ENCODE measurements at places on chromosomes 6 and 20. TPM values are rescaled to one million over a fixed set of nuclear protein-coding genes. Genes with fewer than 3 reads are reported as not detected.

Gene IRF4
- polyA plus RNA-seq, result 5.7 TPM

Gene FOXA2
- polyA plus RNA-seq, result not detected

DNA sequence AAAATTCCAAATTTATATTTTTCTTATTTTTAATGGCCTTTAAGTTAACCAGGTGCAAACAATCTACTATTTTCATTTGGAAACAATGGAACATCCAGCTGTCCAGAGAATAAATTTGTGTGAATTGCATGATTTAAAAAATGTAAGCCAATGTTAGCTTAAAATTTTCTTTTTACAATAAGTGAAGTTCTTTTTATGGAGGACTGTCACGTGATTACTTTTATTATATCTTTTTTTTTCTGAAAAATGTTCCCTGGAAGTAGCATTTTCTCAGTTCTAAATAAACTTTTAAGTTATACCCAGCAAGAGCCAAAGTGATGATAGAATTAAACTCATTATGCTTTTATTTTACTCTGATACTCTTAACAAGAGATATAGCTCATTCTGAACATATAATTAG lies 267.7 kb upstream of the SLC35B3 start:
- DNase-seq, result no peak

GRCh38 chr20:24662322-24662721 lies 192.9 kb downstream of the SYNDIG1 start:
- no peak for DNase-seq

DNA sequence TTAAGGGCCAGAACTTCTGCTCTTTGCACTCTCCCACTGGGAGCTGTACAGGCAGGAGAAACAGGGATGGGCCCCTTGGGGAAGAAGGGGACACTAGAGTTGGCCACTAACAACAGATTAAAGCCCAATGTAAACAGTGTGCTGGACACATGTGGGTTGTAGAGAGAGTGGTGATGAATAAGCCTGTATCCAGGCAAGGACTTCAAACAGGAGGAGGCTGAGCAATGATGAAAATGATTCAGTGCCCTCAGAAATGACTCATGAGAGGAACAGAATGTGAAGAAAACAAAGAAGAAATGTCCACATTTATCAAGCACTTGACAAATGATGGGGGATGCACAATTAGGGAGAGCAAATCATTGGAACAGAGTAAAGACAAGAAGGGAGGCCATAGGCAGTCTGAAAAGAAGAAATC lies 242.3 kb downstream of the TBX18 start:
- DNase-seq, result no peak

Gene LY6G6C
- not detected for polyA plus RNA-seq

- DNase-seq, result no peak
Observed at GRCh38 chr20:35547329-35547728, 5.5 kb downstream of the ERGIC3 start.

- peak; percentile 17 for DNase-seq
Observed at GRCh38 chr20:47220161-47220582, 136.3 kb downstream of the ZMYND8 start.

GRCh38 chr6:25889877-25890853 lies 16.1 kb upstream of the SLC17A3 start:
- peak; percentile 40 for DNase-seq

- DNase-seq, result no peak
Observed at GRCh38 chr6:29826271-29826670, 1.4 kb upstream of the HLA-G start.

DNA sequence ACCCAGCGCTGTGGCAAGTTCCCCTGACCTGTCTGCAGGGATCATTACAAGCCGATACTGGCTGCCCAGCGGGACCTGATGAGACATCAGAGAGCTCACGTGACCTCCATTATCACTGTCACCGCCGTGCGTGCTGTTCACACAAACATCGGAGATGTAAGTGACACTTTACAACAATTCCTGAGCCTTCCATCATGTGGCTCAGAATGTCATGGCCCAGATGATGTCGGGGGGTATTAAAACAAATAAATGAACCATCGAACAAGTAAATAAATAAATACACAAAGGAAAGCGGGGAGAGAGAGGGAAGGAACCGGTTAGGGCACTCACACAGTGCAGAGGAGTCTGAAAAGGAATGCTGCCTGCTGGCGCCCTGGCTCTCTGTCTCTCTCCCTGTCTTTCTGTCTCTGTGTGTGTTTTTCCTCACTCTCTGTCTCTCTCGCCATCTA lies 195.1 kb downstream of the BMP7 start:
- DNase-seq, result no peak

Gene GPX5
- polyA plus RNA-seq, result not detected

GRCh38 chr6:55676736-55677135 lies 97.7 kb upstream of the HMGCLL1 start:
- no peak for DNase-seq

GRCh38 chr20:43901296-43901695 lies 13.4 kb upstream of the TOX2 start:
- DNase-seq, result no peak

Gene KHDRBS2
- not detected for polyA plus RNA-seq

DNA sequence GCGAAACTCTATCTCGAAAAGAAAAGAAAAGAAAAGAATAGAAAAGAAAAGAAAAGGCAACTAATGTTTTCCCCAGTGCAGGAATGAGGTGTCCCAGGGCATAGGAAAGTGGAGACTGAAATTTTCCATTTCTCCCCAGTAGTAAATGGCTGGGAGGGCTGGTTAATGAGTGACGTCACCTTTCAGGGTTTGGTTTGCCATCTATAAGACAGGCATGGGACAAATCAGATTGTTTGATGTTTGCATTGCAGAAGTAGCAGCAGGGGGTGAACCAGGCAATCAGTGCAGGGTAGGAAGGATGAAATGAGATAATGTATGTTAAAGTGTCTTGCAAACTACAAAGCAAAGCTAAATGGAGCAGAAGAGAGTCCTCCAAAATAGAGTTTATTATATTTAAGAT lies 533.4 kb downstream of the PKHD1 start:
- no peak for DNase-seq

DNA sequence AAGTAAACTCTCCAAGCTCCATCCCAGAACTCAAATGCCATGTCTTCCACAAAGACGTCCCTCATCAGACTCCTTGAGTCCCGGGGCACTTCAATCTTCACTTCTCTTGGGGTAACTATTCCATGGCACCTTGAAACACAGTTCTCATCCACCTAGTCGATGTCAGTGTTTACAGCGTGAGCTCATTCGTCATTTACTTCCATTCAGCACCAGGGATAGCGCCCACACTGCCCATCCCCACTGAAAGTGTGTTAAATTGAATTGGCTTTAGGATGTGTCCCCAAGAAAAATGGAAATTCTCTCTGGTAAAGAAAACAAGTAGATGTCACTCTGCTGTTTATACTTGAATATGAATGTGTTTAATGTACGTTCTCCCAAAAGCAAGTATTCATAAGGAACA lies 31.3 kb downstream of the KCNK15 start:
- no peak for DNase-seq

DNA sequence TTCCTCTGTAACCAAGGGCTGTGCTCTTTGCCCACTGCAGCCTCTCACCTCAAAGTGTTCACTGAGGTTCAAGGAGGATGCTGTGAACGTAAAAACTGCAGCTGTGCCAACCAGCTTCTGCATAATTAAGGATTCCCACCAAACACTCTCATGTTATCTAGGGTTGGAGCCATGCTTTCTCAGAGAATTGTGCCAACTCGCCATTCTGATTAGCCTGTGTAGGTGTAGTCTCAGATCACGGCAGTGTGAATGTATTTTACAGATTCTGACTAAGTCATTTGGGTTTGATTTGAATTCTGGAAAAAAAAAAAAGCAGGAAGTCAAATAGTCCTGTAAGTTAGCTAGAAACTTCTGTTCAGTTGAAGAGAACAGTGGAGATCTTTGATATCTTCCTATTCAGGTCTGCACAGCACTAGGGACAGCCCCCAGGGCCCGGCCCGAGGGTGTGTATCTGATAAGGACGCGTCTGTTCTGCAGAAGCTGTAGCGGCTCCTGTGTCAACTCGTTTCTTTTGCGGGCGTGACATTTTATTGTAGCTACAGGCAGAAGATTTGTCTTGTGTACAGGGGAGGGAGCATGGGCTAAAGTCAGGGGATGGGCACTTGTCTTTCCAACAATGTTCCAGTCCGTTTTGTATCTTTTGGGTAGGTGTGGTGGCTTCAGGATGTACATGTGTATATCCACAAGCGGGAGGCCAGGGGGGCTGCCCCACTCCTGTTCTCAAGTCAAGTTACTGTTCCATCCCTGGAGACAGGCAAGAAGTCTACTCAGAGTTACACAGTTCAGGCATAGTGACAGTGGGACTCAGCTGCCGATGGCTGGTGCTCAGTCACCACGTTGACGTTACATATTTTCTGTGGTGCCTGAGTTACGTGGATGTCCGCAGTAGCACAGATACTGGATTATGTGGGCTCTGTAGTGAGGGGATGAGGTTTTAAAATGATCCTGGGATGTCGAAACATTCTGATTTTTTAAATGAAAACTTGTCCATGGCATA lies 12.4 kb downstream of the IRF4 start:
- DNase-seq, result peak; percentile 9

Gene MRPS26
- polyA plus RNA-seq, result 66.4 TPM

GRCh38 chr6:100339574-100340255 lies 125.0 kb downstream of the SIM1 start:
- DNase-seq, result no peak

DNA sequence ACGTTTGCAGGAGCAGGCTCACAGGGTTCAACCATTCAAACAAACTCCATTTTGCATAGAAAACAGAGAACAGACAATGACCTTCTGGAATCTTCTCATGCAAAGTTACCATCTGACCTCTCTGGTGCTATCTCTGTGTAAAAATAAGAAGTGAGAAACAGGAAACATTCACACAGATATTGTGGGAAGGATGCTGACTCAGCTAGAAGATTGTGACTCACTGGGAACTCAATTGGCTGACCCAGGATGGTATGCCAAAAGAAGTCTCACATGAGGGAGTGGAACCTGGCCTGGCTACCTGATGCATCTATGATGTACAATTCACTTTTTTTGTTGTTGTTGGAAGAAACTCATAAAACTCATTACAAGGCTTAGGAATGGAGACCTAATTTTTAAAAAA lies 61.1 kb upstream of the TBX18 start:
- DNase-seq, result no peak

GRCh38 chr20:61303675-61304074 lies 51.6 kb downstream of the CDH4 start:
- DNase-seq, result no peak

Gene DNPH1
- polyA plus RNA-seq, result 93.5 TPM

DNA sequence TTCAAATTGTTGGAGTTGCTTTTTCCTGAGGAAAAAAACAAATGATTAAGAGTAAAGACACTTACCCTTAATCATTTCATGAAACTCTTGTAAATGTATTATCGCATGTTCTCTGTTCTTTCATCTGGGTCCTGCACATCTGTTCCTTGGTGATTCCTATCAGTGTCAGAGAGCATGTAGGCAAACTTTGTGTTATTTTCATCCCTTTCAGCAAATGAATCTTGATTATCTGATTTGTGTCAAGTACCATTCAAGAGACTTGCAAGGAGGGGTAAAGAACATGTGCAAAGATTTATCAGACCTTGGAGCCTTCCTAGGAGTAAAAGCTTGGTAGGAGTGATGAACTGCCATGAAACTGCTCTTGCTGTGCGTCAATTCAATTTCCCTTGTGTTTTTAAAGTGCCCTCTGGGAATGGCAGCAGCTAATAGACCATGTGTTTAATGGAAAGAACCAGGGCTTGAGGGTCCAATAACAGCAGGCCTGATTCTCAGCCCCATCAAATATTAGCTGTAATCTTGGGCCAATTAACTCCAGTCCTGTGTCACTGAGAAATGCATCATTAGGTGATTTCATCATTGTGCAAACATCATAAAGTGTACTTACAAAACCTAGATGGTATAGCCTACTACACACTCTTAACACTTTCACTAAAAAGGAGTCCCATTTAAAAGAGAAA lies 118.9 kb upstream of the CEP85L start:
- no peak for DNase-seq

- no peak for DNase-seq
Observed at GRCh38 chr20:16314320-16314719, 258.9 kb downstream of the KIF16B start.

- DNase-seq, result no peak
Observed at GRCh38 chr6:137931849-137932465, 64.9 kb downstream of the TNFAIP3 start.

DNA sequence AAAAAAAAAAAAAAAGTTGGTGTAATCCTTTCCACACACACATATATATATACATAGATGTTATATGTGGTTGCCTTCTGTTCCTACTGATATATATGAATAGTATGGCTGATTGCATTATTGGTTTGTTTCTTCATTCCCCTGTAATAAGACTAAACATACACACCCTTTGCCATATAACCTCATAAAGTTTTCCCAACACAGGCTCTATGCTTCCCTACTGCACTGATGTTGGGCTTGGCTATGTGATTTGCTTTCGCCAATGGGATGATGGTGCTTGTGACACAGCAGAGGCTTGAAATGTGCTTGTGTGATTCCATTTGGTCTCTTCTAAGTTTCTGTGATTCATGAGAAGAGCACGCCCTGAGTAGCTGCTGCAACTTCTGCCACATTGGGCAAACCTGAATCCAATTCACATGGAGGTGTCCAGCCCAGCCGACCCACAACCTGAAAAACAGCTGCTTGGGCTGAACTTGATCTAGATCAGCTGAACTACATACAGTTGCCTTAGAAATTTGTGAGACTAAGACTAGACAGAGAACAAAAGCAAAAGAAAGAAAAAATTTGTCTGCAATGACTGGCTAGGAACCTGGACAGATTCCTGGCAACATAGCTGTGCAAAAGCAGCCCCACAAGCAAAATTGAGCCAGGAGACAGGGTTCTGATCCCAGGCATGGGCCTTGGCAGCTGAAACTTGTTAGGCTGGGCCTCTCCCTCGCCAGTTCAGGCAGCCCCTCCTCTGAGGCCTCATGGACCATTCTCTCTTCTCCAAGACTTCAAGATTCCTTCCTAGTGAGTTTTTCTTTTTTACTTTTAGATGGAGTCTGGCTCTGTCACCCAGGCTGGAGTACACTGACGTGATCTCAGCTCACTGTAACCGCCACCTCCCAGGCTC lies 13.4 kb upstream of the TBC1D20 start:
- DNase-seq, result no peak

Gene FAM184A
- 0.54 TPM for polyA plus RNA-seq

DNA sequence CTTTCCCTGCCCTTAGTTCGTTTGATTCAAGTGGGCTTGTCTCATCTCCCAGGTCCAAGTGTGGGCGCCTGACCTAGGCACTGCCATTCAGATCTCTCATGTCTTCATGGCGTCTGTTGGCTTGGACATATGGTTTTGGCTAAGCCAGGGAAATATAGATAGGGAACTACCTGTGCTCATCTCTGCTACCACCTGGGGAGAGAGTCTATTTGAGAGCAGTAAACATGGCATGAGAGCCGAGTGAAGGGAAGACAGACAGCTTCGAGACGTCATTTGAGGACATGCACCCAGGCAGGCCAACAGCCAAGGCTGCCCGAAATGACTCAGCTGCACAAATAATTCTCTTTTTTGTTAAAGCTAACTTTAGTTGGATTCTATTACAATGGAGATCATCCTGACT lies 370.7 kb upstream of the AGPAT4 start:
- no peak for DNase-seq

GRCh38 chr6:84193114-84193708 lies 34.2 kb downstream of the CEP162 start:
- no peak for DNase-seq

GRCh38 chr20:61244213-61244612 lies 7.8 kb upstream of the CDH4 start:
- DNase-seq, result no peak

- DNase-seq, result no peak
Observed at GRCh38 chr20:3764659-3765058, 2.9 kb downstream of the ADISSP start.

Gene ARMC2
- polyA plus RNA-seq, result 3.3 TPM
